Central memory CD8-positive, alpha-beta T cell (primary cell): ENCODE measurements at places on chromosomes 7 and 10.

GRCh38 chr10:18436902-18437301 is 214.5 kb downstream of the NSUN6 start:
- DNase-seq = no peak

GRCh38 chr10:92110039-92110794 is 180.7 kb downstream of the CPEB3 start:
- no peak for DNase-seq

GRCh38 chr7:99975782-99976521 is at the start of gene AZGP1:
AZGP1 (minus strand) TSS chr7:99976031; CDS start chr7:99976020, 11 bp downstream.
- no peak for DNase-seq

- DNase-seq = no peak
Observed at GRCh38 chr7:75758491-75758890, 13.5 kb downstream of the CCL26 start.

- DNase-seq = no peak
Observed at GRCh38 chr7:104127204-104127603, 80.6 kb downstream of the ORC5 start.

DNA sequence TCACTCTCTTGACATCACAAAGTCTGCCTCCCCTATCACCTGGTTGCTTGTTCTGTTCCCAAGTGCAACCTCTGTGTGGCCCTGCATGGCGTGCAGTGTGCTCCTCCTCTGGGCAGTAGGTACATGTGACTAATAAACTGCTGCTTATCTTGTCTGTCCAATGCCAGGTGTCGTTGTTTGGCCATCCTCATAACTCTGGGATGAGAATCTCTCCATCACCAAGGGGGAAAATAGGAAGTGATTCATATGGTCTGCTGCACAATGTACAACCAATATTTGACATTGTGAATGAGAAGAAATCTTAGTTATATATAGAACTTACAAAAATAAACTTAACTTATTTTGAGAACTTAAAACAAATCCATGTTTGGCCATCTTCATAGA is 135.2 kb downstream of the INHBA start:
- no peak for DNase-seq

- no peak for DNase-seq
Observed at GRCh38 chr10:106506526-106507283, 657.8 kb downstream of the SORCS1 start.

GRCh38 chr7:51315393-51316261 is 982 bp downstream of the COBL start:
- DNase-seq = no peak

DNA sequence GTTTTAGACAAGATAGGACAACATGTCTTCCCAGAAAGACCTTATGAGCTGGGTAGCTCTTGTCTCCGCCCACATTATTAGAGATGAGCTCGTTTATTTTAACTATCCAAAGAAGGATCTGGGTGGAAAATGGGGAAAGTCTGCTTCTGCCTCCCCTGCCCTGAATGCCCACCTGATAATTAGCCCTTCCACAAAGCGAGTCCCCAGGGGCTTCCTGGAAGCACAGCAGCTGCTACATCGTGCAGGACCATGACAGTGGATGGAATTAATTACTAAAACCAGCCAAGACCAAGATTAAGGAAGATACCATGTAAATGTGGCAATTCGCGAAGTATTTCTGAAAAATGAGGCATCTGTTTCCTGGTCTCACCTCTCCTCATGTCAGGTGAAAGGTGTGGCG is 374.4 kb downstream of the PAXIP1 start:
- DNase-seq = no peak

DNA sequence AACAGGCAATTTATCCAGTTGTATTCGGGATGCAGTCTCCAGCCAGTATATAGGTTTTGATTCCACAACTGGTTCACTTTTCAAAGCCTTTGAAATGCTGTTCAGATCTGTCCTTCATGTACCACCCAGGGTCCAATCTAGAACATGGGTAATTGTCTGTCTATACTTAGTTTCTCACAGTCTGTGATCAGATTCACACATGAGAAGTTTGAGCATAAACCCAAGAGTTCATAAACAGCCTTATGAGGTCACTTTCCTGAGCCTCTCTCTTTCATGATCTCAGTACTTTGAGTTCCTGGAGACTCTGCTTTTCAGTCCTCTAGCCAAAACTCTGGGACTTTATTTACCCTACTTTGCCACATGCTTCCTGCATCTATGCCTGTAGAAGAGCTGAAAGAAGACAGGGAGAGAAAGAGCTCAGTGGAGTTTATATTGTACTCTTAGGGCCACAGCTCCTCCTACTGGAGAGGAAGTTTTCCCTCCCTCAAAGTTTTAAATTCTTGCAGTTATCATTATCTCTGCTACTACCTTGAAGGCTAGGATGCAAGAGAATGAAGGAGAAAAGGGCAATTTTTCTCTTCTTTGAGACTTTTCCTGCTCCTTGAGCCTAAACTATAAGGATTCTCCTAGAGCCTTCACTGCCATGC is 172.0 kb downstream of the ZEB1 start:
- no peak for DNase-seq

DNA sequence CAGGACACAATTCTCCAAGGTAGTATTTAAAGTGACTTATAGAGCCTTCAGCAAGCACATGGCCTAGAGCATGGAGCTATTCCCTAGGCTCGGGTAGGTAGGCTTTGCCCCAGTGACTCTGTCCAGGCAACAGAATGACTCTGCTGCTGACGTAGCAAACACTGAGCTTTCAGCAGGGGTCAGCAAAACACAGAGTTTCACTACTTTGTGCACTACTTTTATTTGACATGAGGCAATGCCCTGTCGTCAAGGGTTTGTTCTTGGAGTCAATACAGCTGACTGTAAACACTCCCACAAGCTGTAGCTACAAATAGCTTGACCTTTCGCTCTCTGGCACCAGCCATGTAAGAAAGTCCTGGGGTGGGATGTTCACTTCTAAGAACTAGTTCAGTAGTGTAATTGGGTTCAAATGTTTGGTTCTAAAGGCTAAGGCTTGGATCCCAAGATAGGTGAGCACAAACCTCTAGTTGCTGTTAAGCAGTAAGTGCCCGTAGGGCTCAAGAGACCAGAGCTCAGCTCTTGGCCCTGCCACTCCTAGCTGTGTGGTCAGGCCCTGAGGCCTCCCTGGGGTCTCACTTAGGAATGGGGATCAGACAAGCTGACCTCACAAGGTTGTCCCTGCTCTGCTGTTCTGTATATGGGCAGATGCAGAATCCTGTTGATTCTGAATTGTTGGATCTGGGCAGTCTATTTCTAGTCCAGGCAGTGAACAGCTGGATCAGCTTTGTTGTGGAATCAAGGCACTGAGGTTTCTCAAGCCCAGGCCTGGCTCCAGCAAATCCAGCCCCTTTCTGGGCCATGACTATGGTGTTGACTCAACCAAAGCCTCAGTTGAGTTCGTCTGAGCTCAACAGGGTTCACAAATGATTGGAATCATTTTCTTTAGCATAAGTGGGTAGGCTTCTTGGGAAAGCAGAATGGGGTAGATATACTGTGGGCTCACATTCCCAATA is 10.7 kb downstream of the NODAL start:
- no peak for DNase-seq

DNA sequence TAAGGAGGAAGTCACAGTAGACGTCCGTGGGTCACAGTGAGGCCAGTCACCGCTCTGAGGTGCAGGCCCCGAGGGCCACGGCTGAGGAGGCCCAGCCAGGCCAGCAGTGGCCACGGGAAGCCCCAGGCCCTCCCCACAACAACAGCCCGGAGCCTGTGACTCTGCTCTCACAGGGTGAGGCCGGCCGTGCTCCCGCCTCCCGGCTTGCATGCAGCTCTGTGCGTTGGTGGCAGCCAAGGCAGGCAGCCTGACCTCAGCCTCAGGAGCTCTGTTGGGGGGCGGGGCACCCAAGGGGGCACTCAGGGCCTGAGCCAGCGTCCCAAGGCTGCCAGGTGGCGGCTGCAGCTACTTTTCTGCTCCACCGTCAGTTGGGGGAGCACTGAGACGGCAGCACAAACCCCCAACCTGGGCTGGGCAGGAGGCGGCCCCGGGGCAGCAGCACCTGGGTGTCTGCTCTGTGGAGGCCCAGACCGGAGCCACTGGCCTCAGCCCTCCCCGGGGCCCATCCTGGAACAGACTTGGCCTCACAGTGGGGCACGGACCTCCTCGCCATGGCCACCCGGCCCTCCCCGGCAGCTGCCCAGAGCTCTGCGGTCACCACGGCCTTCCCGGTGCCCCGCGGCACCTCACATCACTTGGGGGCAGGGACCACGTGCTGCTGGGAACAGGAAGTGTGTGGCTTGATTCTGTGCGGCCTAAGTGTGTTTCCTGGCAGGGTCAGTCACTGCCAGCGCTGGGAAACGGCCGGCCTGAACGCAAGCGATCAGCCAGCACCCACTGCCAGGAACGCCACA is 13.3 kb downstream of the CYP2W1 start:
- no peak for DNase-seq

- DNase-seq = peak; percentile 50
Observed at GRCh38 chr7:134669845-134670373, 23.3 kb downstream of the BPGM start.

DNA sequence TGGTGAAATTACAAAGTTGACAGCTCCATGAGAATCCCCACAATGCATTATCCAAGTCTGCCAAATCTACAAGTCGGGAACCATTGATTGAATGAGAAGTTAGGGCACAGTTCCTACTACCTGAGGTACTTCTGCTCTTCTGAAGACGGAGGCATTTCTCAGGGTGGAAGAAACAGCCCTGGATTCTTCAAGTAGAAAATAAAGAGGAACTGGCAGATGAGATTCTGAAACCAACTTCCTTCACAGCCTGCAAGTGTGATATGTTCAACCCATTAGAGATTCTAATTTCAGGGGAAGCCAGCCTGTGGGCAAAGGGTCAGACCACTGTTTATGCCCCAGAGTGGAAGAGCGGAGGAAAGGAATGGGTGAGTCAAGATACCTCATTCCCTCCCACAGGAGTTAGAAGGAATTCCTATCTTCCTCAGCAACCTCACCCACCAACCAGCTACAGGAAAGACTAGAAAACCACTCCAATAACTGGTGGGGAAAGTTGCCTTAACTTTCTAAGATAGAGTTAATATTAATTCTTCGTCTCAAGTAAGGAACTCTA is 50.5 kb upstream of the BMPER start:
- DNase-seq = no peak

DNA sequence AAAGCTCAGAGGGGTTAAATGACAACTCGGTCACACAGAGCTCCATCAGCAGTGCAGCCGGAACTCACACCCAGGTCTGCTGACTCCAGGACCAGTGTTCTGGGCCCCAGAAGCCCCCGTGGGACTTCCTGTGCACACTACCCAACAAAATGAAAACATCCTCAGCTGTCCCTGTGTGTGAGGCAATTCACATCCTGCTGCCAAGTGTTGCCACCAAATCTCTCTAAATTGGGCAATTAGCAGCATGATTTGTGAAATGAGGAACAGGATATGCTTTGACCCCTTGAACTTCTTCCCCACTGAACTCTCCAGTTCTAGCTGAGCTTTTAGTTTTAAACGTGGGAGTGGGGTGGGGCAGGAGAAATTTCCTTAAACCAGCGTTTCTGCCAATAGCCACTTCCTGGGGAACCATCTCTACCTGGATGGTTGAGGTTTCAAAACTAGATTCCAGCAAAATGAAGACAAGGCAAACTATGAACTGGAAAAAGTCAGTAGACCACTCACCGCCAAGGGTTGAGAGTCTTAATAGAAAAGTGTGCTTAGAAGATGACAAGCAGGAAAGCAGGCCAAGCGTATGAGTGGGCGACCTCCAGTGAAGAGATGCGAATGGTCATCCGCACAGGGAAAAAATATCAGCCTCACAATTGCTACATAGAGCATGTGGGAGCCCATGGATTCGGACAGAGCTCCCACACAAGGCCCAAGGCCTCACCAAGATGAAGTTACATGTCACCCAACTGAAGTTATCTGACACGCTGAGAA is 51.9 kb upstream of the CHST15 start:
- DNase-seq = no peak

GRCh38 chr7:22183522-22184280 is 173.3 kb downstream of the RAPGEF5 start:
- no peak for DNase-seq
